ENCODE measurements at places on chromosomes 6 and 20. TPM values are rescaled to one million over a fixed set of nuclear protein-coding genes. Genes with fewer than 3 reads are reported as not detected.

The CD93 gene
- 160 TPM for total RNA-seq

The ME1 gene
- total RNA-seq = 14.7 TPM

The PPP1R3G gene
- 0.46 TPM for total RNA-seq

The PRPH2 gene
- 1.2 TPM for total RNA-seq

DNA sequence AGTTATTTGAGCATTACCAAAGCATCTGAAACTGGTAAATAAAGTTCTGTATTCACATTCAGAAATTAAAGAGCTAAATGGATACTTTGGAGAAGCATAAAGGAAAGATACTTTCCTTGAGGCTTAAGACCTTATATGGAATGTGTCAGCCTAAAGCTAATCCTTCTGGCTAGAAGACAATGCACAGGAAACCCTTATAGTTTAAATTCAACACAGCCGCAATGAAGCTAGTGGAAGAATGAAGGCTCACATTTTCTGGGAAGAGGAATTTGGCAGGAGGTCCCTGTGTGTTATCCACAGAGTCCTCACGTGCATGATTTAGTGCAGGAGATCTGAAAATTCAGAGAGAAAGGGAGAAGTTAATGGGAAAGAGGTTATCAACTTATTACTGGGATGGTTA is 21.5 kb upstream of the CHD6 start:
- DNase-seq = no peak

DNA sequence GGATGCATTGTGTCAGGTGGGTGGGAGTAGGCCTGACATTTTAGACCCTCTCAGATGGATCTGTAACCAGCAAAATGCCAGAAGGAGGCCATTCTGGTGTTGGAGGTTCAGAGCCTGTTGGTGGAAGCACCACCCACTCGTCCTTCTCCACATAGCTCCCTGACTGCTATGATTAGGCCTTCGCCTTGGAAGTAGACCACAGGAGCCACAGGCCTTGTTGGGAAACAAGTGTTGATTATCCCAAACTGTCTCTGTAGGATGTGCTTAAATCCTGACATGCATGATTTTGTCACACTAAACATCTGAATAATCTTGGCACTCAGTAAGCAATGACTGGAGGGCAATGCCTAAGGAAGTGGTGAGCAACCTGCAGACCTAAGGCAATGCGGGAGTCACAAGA is 117.2 kb upstream of the LY86 start:
- no peak for DNase-seq
